ENCODE measurements at places on chromosomes 4 and X.

- no peak for DNase-seq
Measured at GRCh38 chrX:24243188-24243587, 70.7 kb downstream of the SUPT20HL2 start.

- DNase-seq: no peak
Measured at GRCh38 chrX:149643496-149643895, 11.9 kb upstream of the TMEM185A start.

DNA sequence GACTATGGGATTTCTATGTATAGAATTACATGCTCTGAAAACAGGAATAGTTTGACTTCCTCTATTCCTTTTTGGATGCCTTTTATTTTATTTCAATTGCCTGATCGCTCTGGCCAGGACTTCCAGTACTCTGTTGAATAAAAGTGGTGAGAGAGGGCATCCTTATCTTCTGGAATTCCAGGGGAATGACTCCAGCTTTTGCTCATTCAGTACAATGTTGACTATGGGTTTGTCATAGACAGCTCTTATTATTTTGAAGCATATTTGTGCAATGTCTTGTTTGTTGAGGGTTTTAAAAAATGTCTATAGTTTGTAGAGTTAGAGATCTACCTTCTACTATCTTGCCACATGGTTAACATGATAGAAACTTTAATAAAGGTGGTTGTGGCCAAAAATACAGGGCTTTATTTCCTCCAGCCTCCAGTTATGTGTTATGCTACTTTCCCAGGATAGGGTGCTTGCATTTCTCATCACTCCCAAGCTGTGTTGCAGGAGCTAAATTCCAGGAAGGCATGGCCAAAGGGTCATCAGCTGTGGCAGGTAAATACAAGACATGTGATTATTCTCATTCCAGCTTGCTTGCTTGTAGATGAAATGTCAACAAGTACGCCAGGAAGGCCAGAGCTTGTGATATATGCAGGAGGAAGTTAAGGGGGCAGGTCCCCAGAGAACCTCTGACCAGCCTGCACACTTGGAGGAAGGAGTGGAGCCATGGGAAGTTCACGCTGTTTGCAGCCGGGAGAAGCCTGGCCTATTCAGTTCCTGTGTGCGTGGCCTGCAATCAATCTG is 142.4 kb upstream of the CPXCR1 start:
- DNase-seq: no peak

DNA sequence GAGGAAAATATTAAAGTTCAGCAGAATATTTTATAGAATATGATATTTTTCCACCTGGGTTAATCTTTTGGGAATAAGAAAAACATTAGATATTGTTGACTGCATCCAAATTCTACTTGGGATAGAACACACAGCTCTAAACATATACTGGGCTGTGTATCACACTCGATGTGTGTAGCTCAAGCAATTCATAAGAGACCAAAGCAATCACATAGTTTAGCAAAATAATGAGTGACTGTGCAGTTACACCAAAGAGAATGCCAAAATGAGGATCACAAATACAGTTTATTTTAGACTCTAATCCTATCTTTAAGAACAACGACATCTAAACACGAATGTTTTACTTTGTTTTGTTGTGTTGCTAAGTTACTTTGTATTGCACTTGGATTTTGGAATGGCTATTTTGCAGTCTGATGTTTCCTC is 101.2 kb downstream of the CBR4 start:
- DNase-seq: no peak

GRCh38 chr4:82842593-82842992 is 44.0 kb upstream of the SCD5 start:
- DNase-seq: no peak

- DNase-seq: no peak
Measured at GRCh38 chr4:27366104-27366823, 505.6 kb downstream of the STIM2 start.

DNA sequence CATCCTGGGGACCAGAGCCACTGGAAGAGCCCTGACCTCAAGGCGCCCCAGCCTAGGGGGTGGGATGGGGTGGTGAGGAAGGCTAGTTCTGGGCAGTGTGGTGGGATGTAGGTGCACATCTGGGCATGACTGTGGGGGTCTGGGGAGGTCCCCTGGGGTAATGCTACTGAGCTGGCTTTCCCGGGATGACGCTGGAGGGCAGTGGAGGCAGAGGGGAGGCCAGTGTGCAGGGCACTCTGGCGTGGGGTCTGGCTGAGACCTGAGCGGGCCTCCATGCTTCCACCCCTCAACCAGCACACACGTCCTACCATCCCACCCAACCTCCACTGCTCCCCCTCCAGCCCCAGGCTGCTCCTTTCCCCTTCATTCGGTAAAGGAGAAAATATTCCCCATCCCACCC is 4.8 kb upstream of the SH3BP2 start:
- DNase-seq: no peak

- no peak for DNase-seq
Measured at GRCh38 chrX:151030845-151031244, 47.7 kb downstream of the HMGB3 start.

- DNase-seq: no peak
Measured at GRCh38 chr4:111501946-111502345, 643.3 kb upstream of the FAM241A start.

- DNase-seq: no peak
Measured at GRCh38 chr4:2436301-2436700, 17.5 kb downstream of the CFAP99 start.

DNA sequence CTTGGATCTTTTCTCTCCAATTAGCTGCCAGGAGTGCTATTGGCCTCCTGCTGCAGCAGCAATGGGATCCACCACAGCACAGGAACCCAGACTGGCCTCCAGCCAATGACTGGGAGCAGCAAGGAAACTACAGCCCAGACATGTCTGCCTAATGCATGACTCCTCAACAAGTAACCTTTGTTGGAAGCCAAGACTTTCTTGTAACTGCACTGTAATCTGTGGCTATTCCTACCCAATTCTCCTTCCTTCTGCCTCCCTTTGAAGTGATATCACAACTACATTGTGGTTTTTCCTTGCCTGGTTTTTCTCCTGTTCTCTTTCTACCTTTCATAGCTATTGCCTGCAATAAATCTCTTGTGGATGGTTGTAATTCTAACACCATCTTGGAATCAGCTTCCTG is 39.8 kb downstream of the SNCA start:
- DNase-seq: no peak

- no peak for DNase-seq
Measured at GRCh38 chr4:99633772-99634171, 23.9 kb downstream of the C4orf54 start.

DNA sequence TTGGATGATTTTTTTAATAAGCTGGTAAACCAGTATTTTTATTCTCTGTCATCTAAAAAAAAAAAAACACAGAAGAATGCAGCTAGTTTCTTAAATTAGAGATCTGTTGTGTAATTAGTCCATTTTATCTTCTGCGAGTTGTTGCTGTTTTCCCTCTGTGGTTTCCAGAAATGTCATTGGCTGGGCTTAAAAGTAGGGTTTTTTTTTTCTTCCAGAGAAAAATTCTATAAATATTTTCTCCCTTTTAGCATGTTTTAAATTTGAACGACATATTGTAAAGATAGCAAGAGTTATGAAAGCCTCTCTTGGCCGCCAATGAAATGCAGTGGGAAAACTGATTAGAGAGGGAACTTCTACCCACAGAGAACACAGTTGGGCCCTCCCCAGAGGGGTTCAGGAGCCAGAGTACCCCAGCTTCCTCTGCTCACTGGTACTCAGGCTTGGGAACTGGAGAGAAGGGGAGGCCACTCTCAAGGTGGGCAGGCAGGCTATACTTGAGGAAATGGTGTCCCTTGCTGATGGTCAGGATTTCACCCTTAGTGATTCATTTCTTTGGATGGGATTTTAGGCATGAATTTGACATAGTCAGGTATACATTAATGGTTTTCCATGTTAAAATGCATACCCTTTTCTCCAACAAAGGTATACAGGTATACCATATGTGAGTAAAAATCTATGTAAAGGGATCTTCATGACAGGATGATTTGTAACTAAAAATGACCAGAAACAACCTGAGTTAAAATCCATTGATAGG is 166.1 kb downstream of the BCOR start:
- no peak for DNase-seq

GRCh38 chrX:63961964-63962363 is 176.9 kb upstream of the ARHGEF9 start:
- DNase-seq: no peak

GRCh38 chr4:34972189-34972588 is 1272.1 kb downstream of the ARAP2 start:
- DNase-seq: no peak

- DNase-seq: no peak
Measured at GRCh38 chrX:30568136-30568535, 9.4 kb downstream of the TASL start.

GRCh38 chr4:19580095-19580494 is 671.6 kb upstream of the SLIT2 start:
- no peak for DNase-seq

DNA sequence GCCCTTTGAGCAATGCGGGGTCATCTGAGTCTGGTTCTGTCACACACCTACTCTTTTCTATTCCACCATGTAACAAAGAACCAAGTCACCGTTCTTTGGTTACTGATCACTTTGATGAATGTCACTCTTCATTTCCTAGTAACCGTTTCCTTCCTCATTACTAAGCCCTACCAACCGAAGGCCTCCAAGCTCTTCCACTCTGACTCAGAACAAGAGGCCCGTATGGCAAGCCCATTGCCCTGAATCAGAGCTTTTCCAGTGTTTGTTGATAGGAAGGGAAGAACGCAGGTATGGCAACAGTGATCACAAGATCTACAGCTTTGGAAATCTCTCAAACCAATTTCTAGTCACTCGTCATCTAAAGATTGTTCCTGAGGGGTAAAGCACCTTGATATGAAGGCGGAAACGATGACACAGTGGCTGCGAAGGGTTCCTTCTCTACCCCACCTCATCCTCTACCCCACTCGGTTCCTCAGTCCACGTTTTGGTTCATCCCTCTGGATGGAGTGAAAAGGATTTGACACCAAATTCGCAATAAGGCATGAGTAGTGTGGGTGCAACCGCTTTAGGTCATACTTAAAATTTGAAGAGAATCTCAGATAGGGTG is 28.0 kb upstream of the CD40LG start:
- DNase-seq: no peak

DNA sequence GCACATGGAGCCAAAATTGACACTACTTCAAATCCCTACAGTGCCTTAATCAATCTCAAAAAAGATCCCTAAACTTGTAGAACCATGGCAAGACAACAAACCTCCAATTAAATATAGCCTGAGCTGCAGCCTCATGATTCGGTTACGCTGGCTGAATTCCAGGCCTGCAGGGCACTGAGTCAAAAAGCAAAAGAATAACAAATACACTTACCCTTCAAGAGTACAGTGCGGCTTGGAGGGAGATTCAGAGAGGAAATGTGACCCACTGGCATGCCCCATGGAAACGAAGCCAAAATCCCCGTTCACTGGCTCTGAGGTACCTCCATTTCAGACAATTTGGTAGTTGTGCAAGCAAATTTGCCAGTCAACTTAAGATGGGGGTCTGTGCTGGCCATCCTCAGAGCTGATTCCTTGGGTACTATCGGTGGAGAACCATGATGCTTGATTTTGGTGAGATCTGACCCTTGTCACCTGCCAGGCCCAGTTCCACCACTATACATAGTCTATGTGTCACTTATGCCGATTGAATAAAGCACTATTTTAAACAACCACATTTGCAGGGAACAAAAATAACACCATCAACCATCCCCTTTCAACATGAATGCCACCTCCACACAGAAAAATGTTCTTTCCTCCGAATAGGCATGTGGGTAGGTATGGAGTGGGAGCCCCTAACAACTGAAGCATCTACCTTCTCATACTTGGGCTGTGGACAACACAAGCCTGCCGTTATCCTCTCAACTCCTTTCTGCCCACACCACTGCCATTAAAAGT is 2.1 kb downstream of the C4orf54 start:
- no peak for DNase-seq

- no peak for DNase-seq
Measured at GRCh38 chr4:107600983-107601382, 119.1 kb downstream of the PAPSS1 start.

- DNase-seq: no peak
Measured at GRCh38 chrX:104137496-104137895, 19.3 kb downstream of the SLC25A53 start.

GRCh38 chr4:151553874-151554273 is 144.9 kb downstream of the FHIP1A start:
- no peak for DNase-seq

GRCh38 chr4:74377714-74378113 is 12.8 kb downstream of the EREG start:
- no peak for DNase-seq

DNA sequence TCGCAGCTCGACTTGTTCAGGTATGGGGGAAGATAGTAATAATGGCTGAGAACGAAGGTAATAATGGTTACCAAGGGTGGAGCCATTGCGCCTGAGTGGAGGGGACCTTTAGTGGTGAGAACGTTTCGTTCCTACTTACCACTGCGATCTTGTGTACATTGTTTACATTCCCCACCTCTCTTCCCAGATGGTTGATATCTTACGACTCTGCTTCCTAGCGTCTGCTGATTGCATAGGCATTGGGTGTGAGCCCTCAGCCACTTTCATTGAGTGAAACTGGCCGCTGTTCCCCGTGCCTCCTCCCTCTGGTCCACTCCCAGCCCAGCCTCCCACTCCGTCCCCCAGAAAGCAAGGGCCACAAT is 850 bp downstream of the IGBP1 start:
- no peak for DNase-seq

DNA sequence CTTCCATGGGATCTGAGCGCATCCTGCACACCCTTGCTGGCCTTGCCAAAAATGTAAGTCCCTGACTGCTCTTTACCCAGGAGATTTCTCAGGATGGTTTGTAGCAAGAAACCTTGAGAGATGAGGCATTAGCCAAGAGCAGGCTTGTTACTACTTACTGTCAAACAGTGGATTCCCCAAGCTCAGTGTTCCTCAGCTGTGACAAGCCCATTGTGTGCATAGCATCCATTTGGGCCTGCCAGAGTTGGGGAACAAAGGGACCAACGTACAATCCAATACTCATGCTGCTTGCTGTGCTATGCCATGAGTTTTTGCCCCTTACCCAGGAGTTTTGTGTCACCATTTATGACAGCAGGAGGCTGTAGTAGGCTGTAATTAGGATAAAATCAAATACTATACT is 267.6 kb downstream of the TENM3 start:
- no peak for DNase-seq

GRCh38 chrX:108699368-108699767 is 37.0 kb downstream of the IRS4 start:
- no peak for DNase-seq

- no peak for DNase-seq
Measured at GRCh38 chr4:86388252-86388651, 28.4 kb upstream of the MAPK10 start.

DNA sequence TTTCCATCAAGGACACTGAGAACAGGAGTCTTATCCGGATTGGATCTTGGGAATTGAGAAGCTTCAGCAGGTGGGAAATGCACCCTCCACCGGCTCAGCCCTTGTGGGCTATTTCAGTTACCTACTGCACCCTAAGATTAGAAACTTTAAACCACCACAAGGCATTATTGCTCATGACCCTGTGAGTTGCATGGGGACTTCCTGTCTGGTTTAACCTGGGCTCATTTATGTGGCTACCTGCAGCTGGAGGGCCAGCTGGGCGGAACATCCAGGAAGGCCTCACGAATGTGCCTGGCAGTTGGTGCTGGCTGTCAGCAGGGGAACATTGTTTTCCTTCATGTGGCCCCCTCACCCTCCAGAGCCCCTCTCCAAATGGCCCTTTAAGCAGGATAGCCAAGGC is 164.1 kb downstream of the DEFB131A start:
- DNase-seq: no peak

All from NK-92 treated with Interleukin-12 subunit alpha and Interleukin-12 subunit beta, amount 100 ng/mL, for 24 hours (cell line).